ENCODE measurements at places on chromosomes 1 and 21.

DNA sequence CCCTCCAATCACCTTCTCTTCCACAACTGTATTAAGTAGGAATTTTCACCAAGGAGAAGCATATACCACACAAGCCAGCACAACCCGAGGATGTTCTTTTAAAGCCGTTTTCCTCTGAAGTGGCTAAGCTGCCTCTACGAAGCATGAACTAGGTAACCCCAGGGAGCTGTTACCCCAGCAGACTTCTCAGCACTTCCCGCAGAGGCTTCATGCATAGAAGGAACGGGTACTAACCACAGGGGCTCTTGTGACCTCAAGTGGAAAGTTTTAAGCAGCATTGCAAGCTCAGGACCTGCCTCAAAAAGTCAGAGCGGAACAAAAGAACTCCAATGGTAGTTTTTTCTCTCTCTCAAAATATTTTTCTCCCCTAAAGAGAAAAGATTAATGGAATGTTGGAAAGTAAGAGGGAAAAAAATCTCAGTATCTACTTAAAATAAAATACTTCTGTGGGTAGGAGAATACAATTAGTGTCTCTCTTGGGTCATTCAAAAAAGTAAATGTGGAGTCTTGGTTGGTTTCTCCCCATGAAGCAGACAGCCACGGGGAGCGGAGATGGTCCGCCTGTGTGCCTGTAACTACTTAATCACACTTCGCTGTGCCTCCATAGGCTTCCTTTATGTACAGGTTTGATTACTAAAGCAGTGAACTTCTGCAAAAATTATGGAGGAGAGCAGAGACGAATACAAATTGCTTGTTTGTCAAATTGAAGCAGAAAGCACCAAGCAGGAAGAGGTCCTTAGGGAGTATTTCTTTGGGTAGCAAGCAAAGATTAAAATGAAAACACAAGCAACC lies 40.9 kb downstream of the STX6 start:
- DNase-seq = no peak

- DNase-seq = no peak
Observed at GRCh38 chr1:43068911-43069310, 103.2 kb downstream of the EBNA1BP2 start.

DNA sequence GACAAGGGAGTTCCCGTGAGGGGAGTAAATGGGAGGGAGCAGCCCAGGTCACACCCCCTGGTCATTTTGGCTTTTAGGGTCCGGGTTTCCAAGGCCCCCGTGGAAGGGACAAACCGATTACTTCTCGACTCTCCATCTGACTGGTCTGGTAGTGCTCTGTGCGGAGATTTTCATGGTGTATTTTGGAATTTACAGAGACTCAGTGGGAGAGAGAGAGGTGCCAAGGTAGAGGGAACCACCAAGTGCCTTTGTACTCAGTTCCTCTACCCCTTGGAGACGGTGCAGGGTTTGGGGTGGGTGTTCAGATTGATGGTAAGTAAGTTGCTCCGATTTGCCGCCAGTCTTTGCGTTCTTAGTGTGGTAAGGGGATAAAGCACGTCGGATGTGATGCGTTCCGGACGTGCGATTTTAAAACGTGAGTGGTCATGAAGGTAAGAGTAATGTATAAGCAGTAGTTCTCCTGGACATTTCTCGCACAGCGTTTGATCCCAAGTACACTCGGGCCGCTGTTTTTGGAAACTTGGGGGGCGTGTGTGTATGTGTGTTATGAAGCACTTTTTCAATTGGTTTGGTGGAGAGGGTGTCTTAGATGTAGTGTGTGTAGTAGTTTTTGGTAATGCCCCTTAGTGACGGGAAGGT lies 682 bp downstream of the SUCO start:
- DNase-seq = peak; percentile 24

GRCh38 chr1:218476385-218476784 lies 131.2 kb downstream of the TGFB2 start:
- no peak for DNase-seq

DNA sequence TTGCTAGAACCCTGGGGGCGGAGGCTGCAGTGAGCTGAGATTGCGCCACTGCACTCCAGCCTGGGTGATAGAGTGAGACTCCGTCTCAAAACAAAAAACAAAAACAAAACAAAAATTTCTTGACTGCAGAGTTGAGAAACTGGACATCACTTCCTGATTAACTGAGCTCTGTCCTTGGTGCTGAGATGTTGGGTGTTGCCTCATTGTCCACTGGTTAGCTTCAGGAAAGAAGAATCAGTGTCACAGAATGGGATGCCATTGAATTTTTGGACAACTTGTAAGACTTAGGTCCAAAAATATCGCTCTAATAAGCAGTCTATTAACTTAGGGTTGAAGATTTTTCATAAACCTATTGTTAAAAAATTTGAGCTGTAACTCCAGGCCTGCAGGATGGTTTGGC lies 23.8 kb upstream of the KCNA10 start:
- peak; percentile 26 for DNase-seq

- DNase-seq = no peak
Observed at GRCh38 chr1:172824209-172824608, 165.3 kb downstream of the FASLG start.

DNA sequence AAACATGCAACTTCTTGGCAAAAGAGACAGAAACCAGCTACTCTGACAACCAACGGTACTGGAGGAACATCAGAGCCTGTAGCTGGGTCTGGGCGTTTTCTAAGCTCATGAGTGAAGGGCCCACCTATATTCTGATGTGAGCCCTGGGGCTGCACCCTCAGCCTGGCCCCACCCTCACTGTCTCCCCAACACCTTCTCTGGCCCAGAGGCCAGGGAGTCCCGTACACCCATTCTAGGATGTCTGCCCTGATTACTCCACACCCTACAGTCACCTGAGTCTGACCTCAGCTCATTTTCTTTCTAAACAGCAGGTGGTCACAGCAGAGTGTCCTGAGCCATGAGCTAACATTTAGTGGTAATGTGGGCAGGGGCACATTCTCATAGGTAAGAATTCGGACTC lies 439.2 kb downstream of the MATN1 start:
- DNase-seq = no peak

- DNase-seq = no peak
Observed at GRCh38 chr1:39572379-39573096, 4.1 kb downstream of the PABPC4 start.

DNA sequence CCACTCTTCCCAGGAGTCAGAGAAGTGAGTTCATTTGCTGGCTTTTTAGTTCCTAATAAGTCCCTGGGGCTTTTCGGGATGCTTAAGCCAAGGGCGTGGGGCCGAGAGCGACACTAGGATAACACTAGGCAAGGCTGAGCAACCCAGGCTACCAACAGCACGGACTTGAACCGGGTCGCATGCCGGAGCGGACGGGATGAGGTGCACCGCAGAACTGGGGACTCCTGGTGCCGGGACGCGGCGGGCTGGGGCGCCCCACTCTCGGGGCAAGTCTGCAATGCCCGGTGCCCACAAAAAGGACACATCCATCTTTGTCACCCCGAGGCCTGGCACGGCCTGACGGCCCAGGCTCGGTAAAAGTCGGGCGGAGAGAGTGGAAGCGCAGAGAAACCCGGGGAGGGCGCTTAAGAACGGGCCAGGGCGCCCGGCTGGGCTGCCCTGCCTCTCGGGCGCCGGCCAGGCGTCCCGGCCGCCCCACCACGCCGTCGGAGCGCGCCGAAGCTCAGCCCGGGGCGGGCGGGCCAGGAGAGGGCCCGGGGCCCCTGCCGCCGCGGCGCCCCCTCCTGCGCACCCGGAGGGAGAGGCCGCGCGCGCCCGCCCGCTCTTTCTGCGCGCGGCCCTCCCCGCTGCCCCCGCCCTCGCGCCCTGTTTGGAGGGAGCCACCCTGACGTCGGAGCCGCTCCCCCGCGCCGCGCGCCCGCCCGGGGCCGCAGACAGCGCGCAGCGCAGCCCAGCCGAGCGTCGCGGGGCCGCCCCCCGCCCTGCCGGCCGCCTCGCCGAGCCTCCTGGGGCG lies at the start of gene NBL1:
Gene NBL1, plus strand, starts transcription at position 710 of the 793 bp plus-strand sequence. CDS start 10,720 bp downstream, outside the sequence.
- DNase-seq = no peak

- no peak for DNase-seq
Observed at GRCh38 chr1:19645411-19646251, 1.5 kb downstream of the NBL1 start.

GRCh38 chr1:80384083-80384830 lies 1377.7 kb upstream of the ADGRL4 start:
- no peak for DNase-seq

DNA sequence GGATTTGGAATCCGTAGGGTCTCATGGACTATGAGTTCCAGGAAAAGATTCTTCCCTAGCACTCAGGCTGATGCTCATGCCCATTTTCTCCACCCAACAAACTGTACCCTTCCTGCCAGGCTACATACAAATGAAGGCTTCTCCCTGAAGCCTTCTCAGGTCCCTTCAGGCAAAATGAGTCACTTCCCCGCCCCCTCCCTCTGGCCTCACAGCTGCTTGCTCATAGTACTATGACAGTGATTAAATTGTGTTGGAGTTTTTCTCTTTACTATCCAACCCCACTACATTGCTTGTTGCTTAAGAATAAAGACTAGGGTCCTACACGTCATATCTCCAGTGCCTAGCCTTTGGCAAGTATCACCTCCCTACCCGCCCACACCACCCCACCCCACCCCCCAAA lies 207.6 kb upstream of the NFIA start:
- DNase-seq = no peak

DNA sequence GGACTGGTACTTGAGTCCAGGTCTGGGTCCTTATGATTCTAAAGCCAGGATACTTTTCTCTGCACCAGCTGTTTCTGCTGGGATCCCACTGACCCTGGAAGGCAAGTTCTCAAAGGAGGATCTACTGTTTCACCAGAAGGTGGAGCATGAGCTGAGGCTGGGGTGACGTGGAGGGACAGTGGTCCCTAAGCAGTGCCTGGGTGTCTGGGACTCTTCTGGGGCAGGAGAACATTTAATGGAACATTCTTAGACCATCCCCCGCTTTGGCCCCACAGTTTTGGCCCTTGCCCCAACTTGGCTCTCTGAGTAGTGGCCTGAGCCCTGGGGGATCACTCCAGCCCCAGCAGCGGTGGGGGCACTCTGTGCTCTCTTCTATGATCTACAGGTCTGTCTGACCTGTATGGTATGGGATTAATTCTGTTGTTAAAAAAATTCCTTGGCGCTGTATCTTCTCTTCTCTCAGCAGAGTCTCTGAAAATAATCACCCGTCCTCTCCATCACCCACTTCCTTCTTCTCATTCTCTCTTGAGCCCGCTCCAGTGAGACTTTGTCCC lies 60.3 kb upstream of the CSF3R start:
- no peak for DNase-seq

- no peak for DNase-seq
Observed at GRCh38 chr1:201482755-201483154, 13.8 kb upstream of the PHLDA3 start.

GRCh38 chr1:210124736-210125135 lies 107.9 kb upstream of the SERTAD4 start:
- no peak for DNase-seq

DNA sequence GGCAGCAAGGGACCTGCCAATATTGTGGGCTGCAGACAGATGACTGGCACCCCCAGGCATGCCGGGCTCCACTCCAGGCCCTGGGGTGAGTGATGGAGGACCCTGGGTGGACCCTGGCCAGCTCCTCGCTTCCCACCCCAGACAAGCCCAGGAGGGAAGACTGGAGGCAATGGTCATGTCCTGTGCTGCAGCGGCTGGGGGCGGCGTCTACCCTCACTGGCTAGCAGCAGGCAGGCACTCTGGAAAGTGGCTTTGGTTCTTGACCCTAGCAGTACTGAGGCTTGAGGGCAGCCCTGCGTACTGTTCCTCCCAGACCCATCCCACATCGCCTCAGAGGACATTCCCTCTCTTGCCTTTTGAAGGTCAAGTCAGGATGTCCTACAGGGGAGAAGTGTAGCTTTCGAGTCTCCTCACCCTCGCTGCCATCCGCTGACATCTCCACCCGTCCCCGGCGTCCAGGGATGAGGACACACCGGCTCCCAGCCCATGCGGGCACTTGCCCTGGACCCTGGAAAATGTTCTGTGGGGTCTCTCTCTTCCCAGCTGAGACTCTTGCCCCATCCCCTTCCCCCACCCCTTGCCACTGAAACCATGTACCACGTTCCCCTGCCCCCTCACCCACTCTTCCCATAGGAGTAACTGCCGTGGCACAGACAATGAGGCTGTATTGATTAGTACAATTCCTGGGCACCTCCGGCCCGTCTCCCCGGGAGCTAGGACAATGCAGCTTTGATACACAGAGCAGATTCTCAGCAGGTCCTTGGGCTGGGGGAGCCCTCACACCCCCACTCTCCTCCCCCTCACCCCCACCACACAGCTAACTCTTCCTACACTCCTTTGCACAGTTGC lies 15.0 kb downstream of the SLC6A9 start:
- no peak for DNase-seq

- no peak for DNase-seq
Observed at GRCh38 chr1:165152109-165152508, 204.4 kb downstream of the LMX1A start.

DNA sequence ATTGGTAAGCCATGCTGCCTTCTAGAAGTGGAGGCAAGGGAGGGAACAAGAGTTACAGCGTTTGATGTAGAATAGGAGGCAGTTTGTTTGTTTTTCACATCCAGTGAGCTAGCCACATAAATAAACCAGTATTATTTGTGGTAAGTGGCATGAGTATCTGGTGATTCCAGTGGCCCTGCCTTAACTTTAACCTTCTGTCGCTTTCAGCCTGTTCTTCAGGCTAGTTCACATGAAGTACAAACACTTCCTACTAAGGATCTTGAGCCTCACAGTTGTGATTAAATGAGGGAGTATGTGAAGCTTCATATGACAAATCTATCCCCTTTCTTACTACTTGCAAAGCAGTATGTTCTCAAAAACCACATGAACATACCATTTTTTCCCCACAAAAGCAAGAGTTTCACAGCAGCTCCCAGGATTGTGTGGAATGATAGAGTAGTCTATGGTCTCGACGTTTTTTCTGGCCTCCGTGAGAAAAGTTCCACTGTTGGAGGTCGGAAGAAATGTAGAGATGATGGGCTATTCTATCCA lies 59.5 kb downstream of the PHACTR4 start:
- no peak for DNase-seq

GRCh38 chr1:57887964-57888491 lies 464.2 kb upstream of the DAB1 start:
- DNase-seq = no peak

DNA sequence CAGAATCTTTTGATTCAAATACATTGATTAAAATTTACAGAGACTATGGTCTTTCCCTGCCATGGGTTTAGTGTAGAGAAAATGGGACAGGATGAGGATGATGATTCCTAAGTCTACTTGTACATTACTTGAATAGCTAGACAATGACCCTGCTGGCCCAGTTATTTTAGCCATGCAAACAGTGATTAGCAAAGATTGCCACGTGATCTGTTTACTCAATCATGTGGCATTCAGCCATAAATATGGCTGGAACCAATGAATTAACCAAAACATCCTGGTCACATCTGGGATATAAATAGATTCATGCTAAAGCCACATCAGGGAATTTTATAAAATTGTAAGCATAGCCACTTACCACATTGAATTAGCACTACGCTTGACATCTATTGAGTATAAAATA lies 167.3 kb downstream of the PBX1 start:
- DNase-seq = no peak

GRCh38 chr1:207606362-207606755 lies 38.6 kb upstream of the CR1L start:
- no peak for DNase-seq

Measured in forelimb muscle (tissue), 1 donor.